ENCODE measurements at places on chromosomes 4 and X.

GRCh38 chrX:15915959-15916703 lies 61.5 kb upstream of the AP1S2 start:
- no peak for DNase-seq

DNA sequence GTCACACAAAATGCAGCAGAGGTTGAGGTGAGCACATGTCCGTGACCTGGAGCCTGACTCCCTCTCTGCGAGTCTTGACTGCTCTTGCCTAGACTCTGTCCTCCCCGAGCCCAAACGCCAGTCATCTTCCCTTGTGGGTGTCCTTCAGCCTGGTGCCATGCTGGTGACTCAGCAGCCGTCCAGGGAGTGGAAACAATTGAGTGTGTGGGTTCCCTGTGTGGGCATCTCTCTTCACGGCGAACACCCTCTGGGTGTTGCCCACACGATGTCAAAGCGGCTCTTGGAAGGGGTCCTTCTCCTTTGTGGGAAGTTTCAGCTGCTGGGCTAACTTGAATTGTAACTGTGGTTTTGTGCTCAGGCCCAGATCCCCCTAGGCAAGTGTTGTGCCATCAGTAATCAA lies 17.5 kb upstream of the MSANTD1 start:
- no peak for DNase-seq

- DNase-seq = no peak
These were observed 131.3 kb downstream of the SLC7A11 start for GRCh38 chr4:138110815-138111214.

DNA sequence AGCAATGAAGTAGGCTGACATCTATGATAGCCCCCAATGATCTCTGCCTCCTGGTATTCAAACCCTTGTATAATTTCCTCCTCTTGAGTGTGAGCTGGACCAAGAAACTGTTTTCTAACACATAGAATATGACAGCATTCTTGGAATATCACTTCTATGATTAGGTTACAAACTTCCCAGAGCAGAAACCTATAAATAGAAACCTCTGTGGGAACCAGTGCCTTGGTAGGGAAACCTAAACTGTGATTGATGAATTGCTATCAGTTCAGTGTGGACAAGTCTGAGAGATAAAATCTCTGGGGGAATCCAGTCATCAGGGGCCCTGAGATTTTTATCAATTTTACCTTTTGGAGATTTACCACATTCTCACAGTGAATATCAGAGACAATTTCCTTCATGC lies 756.5 kb upstream of the AGA start:
- DNase-seq = no peak

DNA sequence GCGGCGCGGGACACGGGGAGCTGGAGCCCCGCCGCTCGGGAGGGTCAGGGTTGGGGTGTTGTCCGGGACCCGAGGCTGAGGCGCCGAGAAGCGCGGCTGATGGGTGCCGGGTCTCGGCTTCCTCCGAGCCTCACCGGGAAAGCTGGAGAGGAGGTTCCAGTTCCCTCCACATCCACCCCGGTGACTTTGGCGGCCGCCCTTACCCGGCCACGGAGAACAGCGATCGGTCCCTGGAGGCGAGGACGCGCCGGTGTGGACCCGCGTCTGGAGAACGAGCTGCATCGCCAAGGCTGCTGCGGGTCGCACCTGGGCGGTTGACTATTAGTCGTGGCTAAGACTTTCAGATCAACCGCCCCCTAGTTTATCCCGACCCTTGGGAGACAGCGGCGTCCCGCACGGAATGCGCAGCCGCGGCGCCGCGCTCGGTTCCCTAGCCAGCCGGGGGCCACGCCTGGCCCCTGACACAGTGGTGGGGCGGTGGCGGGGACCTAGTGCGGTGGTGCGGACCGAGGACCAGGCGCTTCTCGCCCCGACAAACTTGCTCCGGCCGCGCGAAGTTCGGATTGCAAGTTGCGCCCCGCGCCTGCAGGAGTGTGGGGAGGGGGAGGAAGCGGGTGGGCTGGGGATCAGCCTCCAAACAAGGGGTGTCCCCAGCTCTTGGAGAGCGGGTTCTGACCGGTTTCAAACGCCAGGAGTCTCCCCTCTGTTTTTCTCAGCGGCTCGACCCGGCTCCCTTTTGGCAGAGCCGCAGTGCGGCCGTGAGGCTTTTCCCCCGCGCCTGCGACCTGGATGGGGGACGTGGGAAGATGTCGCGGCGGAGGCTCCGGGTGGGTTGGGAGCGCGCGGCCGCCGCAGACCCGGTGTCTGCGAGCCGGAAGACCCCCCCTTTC lies 568 bp downstream of the FHDC1 start:
- DNase-seq = peak; percentile 82

All from WTC11 (cell line).